Activated CD4-positive, alpha-beta T cell treated with anti-CD3 and anti-CD28 coated beads, Interleukin-2, amount 10 ng/mL, durations not matched to agents 7 days and 5 days (primary cell): ENCODE measurements at places on chromosomes 13 and 19.

GRCh38 chr13:32446220-32446619 lies 18.3 kb upstream of the N4BP2L1 start:
- no peak for DNase-seq

DNA sequence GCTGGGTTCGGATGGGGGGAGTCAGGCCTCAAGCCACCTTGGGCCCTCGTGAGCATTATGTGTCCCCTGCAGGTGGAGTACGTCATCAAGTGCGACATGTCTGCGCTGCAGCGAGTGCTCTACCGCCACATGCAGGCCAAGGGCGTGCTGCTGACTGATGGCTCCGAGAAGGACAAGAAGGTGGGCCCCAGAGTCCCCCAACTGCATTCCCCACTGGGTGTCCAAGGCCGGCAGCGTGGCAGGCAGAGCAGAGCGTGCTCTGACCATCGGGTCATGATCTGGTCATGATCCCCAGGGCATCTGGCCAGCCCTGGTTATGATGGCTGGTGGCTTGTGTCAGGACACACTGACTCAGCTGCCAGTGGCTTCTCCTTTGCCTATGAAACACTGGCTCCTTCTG lies 63.4 kb downstream of the SMARCA4 start:
- DNase-seq = no peak

DNA sequence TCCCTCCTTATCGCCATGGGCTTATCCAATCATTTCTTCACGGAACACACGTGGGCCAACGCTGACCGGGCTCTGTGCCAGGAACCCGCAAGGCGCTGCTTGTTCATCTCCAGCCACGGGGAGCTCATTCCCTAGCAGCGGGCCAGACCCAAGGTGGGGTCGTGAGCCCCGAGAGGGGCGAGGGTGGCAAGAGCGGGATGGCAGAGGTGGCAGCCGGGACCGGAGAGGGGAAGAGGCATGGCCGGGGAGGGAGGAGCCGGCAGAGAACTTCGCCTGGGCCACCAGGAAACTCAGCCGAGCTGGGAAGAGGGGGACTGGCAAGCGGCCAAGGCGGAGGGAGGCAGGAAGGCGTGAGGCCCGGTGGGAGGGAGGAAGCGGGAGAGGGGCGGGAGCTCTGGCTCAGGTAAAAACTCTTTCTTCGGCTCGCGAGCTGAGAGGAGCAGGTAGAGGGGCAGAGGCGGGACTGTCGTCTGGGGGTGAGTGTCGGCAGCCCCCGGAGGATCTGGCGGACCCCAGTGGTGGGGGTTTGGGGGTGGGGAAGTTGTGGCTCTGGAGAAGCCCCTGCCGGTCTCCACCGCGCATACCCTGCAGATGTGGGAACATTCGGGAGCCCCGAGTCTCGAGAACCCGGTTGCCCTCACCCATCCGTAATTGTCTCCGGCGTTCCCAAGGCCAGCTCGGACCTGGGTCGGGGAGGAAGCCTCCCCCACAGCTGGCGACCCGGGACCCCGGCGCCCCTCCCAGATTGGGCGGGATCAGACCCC lies at the start of gene B3GNT3:
B3GNT3 (plus strand) TSS at position 408 of the 764 bp plus-strand sequence. CDS start 12,670 bp downstream, outside the sequence.
- peak; percentile 21 for DNase-seq

DNA sequence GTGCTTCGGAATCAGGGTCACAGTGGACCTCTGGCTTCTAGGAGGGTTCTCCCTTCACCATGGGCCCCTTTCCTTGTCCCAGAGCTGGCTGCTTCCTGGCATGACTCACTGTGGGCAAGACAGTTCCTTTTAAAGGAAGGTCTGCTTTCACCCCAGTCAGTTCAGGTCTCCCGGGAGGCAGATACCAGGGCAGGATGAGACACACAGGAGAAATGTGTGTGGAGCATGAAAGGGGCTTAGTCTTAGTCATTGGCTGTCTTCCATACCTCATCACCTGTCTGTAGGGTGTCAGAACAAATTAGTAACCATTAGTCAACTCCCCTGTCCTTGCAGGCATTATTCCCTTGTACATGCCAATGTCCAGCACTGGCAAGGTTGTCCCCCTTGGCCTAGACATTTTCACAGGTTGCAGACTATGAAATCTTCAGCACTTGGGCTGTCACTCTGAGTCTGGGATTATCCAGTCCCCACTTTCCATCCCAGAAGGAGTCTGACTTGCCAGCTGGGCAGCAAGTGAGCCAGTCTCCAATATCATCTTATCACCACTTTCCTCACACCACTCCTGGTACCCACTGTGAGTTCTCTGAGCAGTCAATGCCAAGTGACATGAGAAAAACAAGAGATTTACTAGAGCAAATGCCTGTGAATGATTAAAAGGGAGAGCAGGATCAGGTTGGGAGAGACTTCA lies 76.8 kb upstream of the MEDAG start:
- DNase-seq = no peak

- no peak for DNase-seq
Measured at GRCh38 chr19:6531163-6531955, 533 bp downstream of the TNFSF9 start.

- no peak for DNase-seq
Measured at GRCh38 chr19:57058871-57059270, 60.9 kb upstream of the USP29 start.

GRCh38 chr13:93794197-93794885 lies 567.7 kb downstream of the GPC6 start:
- DNase-seq = peak; percentile 12

DNA sequence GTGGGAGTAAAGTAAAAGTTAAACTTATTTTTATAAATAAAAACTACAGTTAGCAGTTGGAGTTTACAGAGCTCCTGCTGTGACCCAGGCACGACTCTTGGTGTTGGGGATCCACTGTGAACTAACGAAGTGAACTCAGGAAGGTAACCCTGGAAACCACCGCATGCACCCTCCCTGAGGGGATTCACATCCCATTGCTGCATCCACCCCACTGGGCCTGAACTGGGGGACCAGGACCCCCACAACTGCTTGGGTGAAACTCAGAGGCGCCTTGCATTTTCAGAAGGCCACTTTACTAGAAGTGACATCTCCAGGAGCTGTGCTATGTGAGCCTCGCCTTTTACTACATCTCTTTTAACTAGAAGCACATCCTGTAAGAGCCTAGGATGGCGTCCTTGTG lies 166.4 kb downstream of the TEX29 start:
- DNase-seq = no peak

GRCh38 chr13:112003396-112003795 lies 63.6 kb upstream of the SOX1 start:
- no peak for DNase-seq

GRCh38 chr19:30406220-30407067 lies 34.3 kb downstream of the ZNF536 start:
- no peak for DNase-seq

- DNase-seq = no peak
Measured at GRCh38 chr19:2345794-2346663, 14.0 kb upstream of the TMPRSS9 start.

DNA sequence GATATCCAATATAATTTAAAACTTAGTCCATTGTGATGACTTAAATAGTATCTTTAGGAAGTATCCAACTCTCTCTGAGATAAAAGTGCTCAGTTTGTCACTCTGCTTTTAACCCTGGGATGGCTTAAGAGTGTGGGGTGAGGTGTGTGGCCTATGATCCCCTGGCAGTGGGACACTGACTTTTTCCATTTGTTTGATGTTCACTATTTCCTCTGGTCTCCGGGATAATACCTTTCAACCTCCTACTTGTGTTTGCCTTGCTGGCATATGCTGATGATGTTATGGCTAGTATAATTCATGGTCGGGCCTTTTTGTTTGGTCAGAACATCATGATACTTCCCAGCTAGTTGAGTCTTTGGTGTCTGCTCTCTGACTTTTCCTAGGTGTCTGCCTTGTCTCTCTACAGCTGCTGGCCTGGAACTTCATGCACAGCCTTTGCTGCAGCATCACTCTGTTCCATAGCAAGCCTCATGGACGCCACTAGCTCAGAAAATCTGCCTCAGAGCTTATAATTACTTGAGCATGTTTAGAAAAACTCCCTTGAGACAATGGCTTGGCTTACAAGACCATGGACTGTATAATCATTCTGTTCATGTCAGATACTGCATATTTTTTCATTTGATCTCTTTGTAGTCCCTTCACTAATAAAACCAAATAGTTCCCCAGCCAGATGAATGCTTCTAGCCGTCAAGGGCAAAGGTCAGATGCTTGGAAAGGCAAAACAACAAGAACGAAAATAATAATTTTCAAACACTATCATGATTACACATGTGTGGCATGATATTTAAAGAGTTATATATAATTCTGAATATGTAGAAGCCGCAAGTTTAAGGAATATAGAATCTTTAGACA lies 75.2 kb downstream of the WDFY2 start:
- DNase-seq = no peak

DNA sequence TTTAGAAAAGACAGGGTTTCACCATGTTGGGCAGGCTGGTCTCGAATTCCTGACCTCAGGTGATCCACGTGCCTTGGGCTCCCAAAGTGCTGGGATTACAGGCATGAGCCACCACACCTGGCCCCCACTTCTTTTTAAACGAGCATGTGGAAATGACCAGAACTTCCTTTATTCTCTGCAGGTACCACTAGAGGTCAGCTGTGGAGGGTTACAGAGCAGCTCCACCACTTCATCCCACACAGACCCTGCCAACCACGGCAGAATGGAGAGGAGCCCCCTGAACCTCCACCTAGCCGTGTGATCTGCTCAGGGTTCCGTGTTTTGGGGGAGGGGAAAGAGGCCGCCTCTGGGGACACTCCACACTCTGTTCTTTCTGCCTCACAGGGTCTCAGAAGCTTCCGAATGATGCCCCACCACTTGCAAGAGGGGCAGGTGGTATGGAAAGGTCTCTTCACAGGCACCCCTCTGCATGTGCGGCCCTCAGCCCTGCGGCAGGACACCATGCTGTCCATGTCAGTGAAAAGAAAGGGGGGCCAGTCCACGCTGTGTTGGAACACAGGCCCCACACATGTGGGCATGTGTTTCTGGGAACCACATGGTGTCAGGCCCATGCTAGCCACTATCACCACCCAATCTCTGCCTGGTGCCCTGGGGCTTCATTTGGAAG lies 465.0 kb downstream of the TSHZ3 start:
- no peak for DNase-seq

DNA sequence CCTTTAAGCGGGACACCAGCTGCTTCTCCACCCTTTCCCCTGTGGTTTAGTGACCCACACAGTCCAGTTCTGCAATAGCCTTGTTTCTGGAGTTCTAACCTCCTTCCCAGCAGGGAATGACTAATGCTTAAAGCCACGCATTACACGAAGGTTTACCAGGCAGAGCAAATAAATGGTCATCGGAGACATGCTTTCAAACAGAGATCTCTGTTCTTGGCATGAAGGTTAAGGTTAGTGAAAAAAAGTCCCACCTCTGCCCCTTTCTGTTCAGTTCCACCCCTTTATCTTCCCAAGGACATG lies 25.3 kb upstream of the MEDAG start:
- no peak for DNase-seq

- DNase-seq = no peak
Measured at GRCh38 chr19:15081911-15082310, at the start of gene OR1I1. OR1I1 (plus strand) TSS chr19:15082211; CDS start chr19:15087066, 4,855 bp downstream.

- no peak for DNase-seq
Measured at GRCh38 chr13:58706421-58706820, 1074.9 kb downstream of the PCDH17 start.
